ENCODE measurements at places on chromosomes 7 and 10.

GRCh38 chr7:36784991-36785940, 61.0 kb upstream of the AOAH start:
- peak; percentile 62 for DNase-seq

- no peak for DNase-seq
Observed at GRCh38 chr7:123191132-123191531, 8.6 kb downstream of the SLC13A1 start.

DNA sequence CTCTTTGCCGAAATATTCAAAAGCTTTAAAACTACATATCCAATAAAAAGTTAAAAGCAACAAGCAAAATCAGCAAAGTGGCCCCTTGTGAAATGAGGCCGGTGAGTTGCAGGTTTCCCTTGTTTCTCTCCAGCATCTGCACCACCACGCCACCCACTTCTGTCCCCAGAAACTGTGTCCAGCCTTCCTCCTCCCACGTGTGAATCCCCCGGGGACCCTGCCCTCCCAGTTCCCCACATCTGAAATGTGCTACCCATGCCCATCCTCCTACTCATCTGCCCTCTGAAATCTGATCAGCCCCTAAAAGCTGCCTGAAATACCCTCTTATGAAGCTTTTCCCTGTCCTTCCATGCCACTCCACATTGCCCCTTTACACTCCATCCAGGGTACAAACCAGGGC, 3.8 kb downstream of the ALOX5 start:
- no peak for DNase-seq

DNA sequence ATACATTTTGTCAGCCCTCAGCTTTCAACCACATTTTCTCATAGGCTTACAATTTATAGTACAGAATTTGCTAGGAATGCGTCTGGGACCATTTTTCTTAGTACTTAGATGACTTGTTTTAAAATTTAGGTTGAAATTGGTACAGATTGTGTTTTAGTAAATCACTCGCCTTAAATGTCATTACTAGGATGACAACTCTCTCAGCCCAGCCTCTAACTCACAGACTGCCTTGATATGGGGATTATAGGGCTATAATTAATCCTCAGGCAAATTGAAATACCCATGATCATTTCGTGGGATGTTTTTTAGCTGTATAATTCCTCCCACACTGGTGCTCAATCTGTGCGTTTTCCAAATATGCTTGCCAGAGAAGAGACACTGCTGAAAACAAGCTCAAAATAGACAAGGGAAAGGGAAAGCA, 299.7 kb upstream of the AKR1E2 start:
- DNase-seq: no peak

Data from activated T-cell treated with anti-CD3 and anti-CD28 coated beads, Interleukin-2, amount 50 U/mL, for 48 hours (primary cell).